ENCODE measurements at places on chromosomes 5 and 9.

DNA sequence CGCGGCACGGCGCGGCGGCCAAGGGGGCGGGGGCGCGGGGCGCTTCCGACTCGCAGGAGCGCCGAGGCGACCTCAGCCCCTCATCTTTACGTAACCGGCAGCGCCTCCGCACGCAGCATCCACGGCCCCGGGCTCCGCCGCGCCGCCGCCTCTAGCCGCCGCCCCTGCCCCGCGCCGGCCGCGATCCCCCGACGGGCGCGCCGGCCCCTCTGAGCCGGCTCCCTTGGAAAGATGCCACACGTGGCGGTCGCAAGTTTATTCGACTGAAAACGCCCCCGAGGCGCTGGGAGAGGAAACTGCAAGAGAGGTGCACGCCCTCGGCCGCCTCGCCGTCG is 1.0 kb downstream of the KLF9 start:
- peaks cover 18% of the 10 kb centered on the region for H3K4me1 ChIP-seq
- DNase-seq: no peak
- peak overlapping the region; percentile 99 for H3K27ac ChIP-seq
- H3K27me3 ChIP-seq: no peaks in the 10 kb centered on the region
- H3K36me3 ChIP-seq: no peaks in the 10 kb centered on the region

GRCh38 chr5:4245511-4245910 is 649.9 kb downstream of the IRX1 start:
- H3K27ac ChIP-seq: no peak overlapping the region
- H3K4me3 ChIP-seq: no peak overlapping the region
- H3K36me3 ChIP-seq: no peaks in the 10 kb centered on the region
- H3K4me1 ChIP-seq: no peaks in the 10 kb centered on the region
- no peaks in the 10 kb centered on the region for H3K27me3 ChIP-seq

- H3K4me1 ChIP-seq: peaks cover 26% of the 10 kb centered on the region
- no peaks in the 10 kb centered on the region for H3K27me3 ChIP-seq
- H3K27ac ChIP-seq: peak overlapping the region; percentile 73
- no peaks in the 10 kb centered on the region for H3K36me3 ChIP-seq
- peak; percentile 100 for DNase-seq
- H3K4me3 ChIP-seq: no peak overlapping the region
Observed at GRCh38 chr5:38783011-38783561, 62.7 kb upstream of the OSMR start.

GRCh38 chr5:95861221-95861863 is 38.8 kb upstream of the GLRX start:
- no peak overlapping the region for H3K4me3 ChIP-seq
- no peaks in the 10 kb centered on the region for H3K27me3 ChIP-seq
- DNase-seq: peak; percentile 97
- H3K36me3 ChIP-seq: no peaks in the 10 kb centered on the region
- peaks cover 62% of the 10 kb centered on the region for H3K4me1 ChIP-seq

GRCh38 chr5:54360089-54360488 is 49.7 kb upstream of the ARL15 start:
- no peaks in the 10 kb centered on the region for H3K27me3 ChIP-seq
- H3K27ac ChIP-seq: no peak overlapping the region
- H3K4me1 ChIP-seq: no peaks in the 10 kb centered on the region
- DNase-seq: peak; percentile 16
- H3K36me3 ChIP-seq: no peaks in the 10 kb centered on the region

- H3K36me3 ChIP-seq: no peaks in the 10 kb centered on the region
- no peaks in the 10 kb centered on the region for H3K27me3 ChIP-seq
- H3K4me1 ChIP-seq: no peaks in the 10 kb centered on the region
- no peak overlapping the region for H3K4me3 ChIP-seq
- no peak overlapping the region for H3K27ac ChIP-seq
Observed at GRCh38 chr5:35488791-35489190, 128.9 kb upstream of the SPEF2 start.

GRCh38 chr5:106648401-106648800 is 1022.3 kb downstream of the EFNA5 start:
- no peaks in the 10 kb centered on the region for H3K27me3 ChIP-seq
- no peaks in the 10 kb centered on the region for H3K4me1 ChIP-seq
- no peak overlapping the region for H3K4me3 ChIP-seq
- DNase-seq: peak; percentile 11
- H3K36me3 ChIP-seq: no peaks in the 10 kb centered on the region

DNA sequence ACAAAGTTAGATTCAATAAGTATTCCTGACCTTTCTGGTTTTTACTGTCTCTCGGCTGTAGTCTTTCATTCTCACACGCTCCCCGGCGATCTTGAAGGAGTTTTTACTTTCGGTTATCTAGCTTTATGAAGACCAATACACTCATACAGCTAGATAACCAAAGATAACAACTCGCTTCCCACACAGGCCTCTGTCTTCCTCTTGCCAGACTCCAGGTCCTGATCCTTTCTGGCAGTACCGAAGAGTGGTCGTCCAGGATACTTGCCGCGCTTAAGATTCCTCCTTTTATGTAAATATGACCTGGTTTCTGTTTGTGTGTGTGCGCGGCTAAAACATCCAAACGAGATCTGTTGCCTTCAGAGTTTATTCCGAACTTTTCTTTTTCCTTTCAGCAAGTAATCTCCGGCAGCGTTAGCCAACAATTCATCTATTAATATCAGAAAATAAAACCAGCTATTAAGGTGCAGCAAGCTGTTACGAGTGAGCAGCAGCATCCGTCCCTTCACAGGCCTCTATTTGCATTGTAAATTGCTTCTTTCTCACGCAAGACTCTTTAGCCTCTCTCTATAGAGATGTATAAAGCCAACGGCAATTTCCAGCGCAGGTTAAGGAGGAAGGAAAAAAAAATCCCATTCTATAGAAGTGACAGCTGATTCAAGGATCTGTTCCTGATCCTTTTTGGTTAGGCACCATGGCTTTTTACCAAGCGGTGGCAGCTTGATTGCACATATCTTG is 216.1 kb downstream of the MEF2C start:
- peak overlapping the region; percentile 53 for H3K4me3 ChIP-seq
- no peak overlapping the region for H3K27ac ChIP-seq
- H3K27me3 ChIP-seq: peaks cover 66% of the 10 kb centered on the region
- no peaks in the 10 kb centered on the region for H3K4me1 ChIP-seq
- no peaks in the 10 kb centered on the region for H3K36me3 ChIP-seq

- H3K4me1 ChIP-seq: no peaks in the 10 kb centered on the region
- H3K27ac ChIP-seq: no peak overlapping the region
- no peaks in the 10 kb centered on the region for H3K36me3 ChIP-seq
- no peak for DNase-seq
- no peaks in the 10 kb centered on the region for H3K27me3 ChIP-seq
- no peak overlapping the region for H3K4me3 ChIP-seq
Observed at GRCh38 chr5:146947181-146947941, 68.8 kb upstream of the PPP2R2B start.

DNA sequence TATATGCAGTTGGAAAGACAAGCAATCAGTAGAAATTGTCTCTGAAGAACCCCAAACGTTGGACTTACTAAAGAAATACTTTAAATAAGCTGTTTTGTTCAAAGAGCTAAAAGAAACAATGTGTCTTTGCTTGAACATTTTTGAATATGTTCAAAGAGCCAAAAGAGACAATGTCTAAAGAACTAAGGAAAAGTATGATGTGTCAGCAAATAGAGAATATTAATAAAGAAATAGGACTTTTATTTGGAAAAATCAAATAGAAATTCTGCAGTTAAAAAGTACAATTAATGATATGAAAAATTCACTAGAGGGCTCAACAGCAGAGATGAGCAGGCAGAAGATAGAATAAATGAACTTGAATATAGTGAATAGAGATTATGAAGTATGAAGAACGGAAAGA is 19.2 kb downstream of the TAS2R1 start:
- H3K27ac ChIP-seq: no peak overlapping the region
- H3K4me3 ChIP-seq: no peak overlapping the region
- no peaks in the 10 kb centered on the region for H3K36me3 ChIP-seq
- no peaks in the 10 kb centered on the region for H3K4me1 ChIP-seq
- H3K27me3 ChIP-seq: no peaks in the 10 kb centered on the region
- DNase-seq: no peak

- no peak overlapping the region for H3K4me3 ChIP-seq
- H3K27me3 ChIP-seq: no peaks in the 10 kb centered on the region
- no peak overlapping the region for H3K27ac ChIP-seq
- H3K4me1 ChIP-seq: no peaks in the 10 kb centered on the region
- no peaks in the 10 kb centered on the region for H3K36me3 ChIP-seq
Observed at GRCh38 chr9:98099898-98100297, 19.1 kb downstream of the TRIM14 start.
